Retinal pigment epithelial cell (primary cell): ENCODE measurements at places on chromosomes 2 and 18.

DNA sequence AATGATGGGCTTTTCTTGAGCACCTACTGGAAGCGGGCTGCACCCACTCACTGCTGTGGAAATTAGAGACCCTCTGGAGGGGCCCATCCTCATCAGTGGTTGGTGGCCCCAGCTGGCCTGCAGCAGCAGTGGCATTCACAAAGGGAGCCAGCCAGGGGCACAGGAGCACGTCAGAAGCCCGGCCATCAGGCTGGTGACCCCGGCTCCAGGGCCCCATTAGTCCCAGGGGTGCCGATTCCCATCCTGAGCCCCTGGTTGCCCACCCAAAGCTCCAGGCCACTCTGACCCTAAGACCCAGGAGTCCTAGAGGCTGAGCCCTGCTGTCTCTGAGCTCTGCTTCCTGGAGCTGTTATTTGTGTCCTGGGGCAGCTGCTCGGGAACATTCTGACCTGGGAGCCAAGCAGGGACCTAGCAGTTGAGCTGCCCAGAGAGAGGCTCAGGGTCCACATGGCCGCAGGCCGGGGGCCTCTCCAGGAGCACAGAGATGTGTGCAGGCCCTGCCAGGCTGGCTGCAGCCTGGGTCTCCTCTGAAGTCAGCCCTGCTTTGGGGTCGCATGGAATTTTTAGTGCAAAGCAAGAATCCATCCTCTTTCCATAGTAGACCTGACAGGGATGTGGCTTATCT, 207.2 kb downstream of the KLHL29 start:
- DNase-seq: no peak

- DNase-seq: no peak
Measured at GRCh38 chr18:42588786-42589185, 526.7 kb downstream of the RIT2 start.

GRCh38 chr2:225165052-225165451, 122.8 kb upstream of the DOCK10 start:
- DNase-seq: no peak

- peak; percentile 59 for DNase-seq
Measured at GRCh38 chr18:35616664-35617423, 35.3 kb downstream of the GALNT1 start.

DNA sequence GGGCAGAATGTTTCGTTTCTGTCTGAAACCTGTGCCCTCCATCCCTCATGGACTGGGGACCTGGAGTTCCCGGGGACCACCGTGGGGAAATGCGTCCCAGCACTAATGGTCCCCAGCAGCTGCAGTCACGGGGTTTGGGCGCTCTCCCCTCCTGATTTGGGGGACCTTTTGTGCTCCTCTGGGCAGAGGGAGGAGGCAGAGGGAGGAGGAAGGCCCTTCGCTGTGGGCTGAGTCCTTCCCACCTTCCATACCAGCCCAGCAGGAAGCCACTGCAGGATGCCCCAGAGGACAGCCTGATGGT, 3.2 kb downstream of the GPR35 start:
- DNase-seq: no peak

DNA sequence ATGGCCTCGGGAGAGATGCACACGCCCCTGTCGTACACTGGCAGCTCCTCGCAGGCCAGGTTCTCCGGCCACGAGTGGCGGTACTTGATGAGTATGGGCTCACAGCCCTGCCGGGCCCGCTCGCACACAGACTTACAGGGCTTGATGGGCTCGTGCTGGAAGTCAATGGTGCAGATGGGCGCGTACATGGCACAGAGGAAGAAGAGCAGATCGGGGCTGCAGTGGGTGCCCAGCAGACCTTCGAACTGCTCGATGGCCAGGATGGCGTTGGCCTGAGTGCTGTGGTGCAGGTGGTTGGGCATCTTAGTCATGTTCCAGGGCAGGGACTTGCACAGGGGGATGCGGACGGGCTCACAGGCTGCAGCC, 359 bp downstream of the FRZB start:
- DNase-seq: no peak

DNA sequence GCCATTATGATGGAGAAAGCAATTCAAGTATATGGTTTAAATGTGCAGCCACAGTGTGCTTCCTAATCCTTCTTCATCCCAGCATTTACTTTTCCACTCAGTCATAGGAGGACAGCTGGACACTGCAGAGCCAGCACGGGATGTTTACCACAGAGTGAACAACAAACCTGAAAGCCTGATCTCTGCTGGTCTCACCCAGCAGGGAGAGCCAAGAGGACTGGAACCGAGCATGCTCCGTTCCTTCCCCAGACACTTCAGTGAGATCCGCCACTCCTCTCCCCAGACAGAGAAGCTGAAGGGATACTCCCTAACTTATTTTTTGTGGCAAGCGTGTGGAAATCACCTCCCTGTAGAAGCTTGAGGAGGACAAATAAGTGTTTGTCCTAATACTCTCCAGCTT, 23.2 kb upstream of the GORASP2 start:
- no peak for DNase-seq

- no peak for DNase-seq
Measured at GRCh38 chr2:71640489-71640888, 187.1 kb downstream of the DYSF start.

GRCh38 chr2:24471662-24472061, 19.4 kb upstream of the NCOA1 start:
- DNase-seq: no peak

DNA sequence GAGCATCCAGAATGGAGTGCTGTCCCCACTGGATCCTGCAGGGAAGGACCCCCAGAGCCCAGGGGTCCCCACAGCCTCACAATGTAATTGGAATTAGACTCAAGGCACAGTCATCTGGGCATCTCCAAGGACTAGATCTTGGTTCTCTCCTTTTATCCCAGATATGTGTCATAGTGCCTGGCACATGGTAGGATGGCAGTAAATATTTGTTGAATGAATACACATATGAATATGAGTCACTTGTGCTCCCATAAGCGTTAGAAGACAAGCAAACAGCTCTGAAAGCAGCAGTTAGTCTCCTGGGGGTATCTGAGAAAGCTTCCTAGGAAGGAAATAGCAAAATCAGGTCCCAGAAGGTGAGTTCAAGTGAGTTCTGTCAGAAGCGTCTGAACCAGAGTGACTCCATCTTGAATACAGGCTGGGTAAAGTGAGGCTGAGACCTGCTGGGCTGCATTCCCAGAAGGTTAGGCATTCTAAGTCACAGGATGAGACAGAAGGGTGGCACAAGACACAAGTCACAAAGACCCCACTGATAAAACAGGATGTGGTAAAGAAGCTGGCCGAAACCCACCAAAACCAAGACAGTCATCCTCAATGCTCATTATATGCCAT, 234.1 kb upstream of the ID2 start:
- no peak for DNase-seq

GRCh38 chr2:190655570-190655969, 6.7 kb downstream of the NAB1 start:
- no peak for DNase-seq

GRCh38 chr2:12665334-12665733, 51.4 kb upstream of the TRIB2 start:
- DNase-seq: no peak
